Cerebellum (tissue), 4 donors: ENCODE measurements at places on chromosomes 16 and 17. TPM values are rescaled to one million over a fixed set of nuclear protein-coding genes. Genes with fewer than 3 reads are reported as not detected.

DNA sequence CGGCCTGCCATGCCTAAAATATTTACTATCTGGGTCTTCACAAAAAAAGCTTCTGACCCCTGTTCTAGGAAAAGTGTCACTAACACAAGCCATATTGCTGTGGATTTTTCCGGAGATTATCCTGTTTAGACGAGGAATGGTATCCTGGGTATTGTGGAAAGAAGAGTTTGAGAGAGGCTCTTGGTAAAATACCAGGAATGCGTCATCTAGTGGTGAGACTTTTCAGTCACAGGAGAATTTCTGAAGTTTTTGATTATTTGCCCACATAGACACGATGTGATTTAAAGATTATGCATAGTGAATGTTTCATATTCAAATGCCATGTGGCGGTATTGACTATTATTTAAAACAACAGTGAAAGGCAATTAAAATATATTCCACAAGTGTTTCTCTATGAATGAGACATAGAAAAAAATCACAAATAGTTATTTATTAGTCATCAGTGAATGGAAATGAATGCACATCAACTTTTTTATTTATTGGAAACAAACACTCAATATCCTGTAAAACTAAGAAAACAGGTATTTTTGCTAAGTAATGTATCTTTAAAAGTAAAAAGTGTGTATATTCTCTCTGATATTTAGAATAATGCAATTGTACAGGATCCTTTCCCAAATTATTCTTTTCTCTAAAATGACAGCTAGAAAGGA is 7.8 kb downstream of the KRT28 start:
- peak; percentile 21 for DNase-seq

- DNase-seq, result peak; percentile 70
These were observed 1.1 kb downstream of the MAPT start for GRCh38 chr17:45895304-45895968.

HSD11B2 gene
- 11.4 TPM for total RNA-seq

RNF227 gene
- 2.8 TPM for total RNA-seq

LRRC37A2 gene
- total RNA-seq, result 21.0 TPM
